ENCODE measurements at places on chromosomes 5 and 9.

- no peak for DNase-seq
Measured at GRCh38 chr9:36625006-36625615, 52.4 kb downstream of the MELK start.

DNA sequence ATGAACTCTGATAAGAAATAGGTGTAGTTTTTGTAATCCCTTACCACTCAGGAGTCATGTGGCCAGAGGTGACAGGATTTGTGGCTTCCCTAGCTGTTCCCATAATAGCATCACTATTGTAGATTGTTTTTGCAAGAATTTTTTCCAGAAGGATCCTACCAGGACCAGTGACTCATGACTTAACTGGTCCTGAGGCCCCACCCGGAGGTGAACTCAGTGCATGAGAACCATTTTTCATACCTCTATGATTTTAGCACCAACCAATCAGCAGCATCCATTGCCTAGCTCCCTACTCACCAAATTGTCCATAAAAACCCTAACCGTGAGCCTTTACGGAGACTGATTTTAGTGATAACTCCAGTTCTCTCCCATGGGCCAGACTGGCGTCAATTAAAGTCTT, 484.8 kb downstream of the PSAT1 start:
- DNase-seq = no peak

- no peak for DNase-seq
Measured at GRCh38 chr5:54616031-54616430, 98.5 kb downstream of the SNX18 start.

- no peak for DNase-seq
Measured at GRCh38 chr5:150511578-150512367, 3.8 kb downstream of the NDST1 start.

DNA sequence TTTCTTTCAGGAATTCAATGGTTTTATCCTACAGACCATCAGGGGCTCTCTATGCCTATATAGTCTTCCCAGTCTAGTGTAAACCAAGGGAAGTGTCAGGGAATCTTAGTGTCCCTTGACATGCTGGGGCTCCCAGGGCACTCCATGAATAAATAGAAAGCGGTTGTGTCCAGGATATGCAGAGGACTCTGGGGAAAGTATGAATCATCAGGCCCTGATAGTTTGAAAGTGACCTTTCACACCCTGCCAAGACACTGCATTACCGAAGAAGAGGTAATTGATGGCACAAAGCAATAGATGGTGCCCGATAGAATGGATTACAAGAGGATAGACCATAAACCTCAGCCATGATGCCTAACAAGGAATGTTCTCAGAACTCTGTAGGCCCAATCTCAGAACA, 163.3 kb upstream of the DAPK1 start:
- DNase-seq = no peak

DNA sequence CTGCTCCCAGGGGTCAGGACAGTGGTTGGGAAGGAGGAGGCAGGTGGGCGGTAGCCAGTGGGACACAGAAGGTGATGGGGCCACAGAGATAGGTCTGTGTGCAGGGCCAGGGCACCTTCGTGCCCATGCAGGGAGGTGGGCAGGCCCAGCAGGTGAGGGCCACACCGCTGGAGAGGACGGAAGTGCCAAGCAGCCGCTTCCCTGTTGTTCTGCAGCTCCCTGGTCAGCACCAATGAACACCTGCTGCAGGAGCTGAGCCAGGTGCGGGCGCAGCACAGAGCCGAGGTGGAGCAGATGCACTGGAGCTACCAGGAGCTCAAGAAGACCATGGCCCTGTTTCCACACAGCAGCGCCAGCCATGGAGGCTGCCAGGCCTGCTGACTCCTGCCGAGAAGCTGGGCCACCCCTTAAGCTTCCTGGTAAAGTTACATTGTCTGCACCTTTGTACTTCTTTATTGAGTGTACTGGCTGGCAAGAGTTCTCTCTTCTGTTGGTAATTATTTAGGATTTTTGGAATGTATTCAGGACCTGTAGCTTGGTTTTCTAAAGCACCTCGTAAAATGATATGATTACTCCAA, 40.3 kb downstream of the TPPP start:
- no peak for DNase-seq

DNA sequence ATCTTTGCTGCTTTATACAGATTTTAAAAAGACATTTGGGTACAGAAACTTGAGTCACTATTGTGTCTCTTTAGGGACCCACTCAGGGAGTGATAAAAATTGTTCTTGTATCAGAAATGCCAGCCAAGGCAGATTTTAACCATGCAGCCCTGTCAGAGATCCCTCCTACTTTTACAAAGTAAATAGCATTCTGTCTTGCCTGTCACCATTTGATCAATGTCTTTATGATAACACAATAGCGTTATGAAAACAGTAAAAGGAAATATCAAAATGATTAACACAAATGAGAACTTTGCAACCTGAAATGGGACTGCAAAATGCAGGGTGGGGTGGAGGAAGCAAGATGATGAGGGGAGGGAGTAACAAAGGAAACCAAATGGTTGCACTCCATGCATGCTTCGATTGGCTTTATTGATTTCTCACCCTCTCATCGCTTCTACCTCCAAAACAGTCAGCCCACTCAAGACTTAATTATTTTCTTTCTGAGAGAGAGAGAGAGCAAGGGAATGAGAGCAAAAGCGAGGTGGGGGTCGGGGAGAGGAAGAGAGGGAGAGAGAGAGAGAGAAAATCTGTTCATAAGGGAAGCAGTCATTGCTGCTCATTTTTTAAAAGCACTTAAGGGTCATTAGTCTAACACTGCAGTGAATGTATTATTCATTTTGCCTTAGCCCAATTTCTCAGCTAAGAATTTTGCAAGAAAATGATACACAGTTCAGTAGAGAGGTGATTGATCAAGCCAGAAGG, 576.5 kb downstream of the CSNK1G3 start:
- no peak for DNase-seq

GRCh38 chr9:5416953-5417352, 20.8 kb downstream of the PLGRKT start:
- no peak for DNase-seq

- peak; percentile 95 for DNase-seq
Measured at GRCh38 chr5:172764861-172765765, 5.9 kb downstream of the DUSP1 start.

- no peak for DNase-seq
Measured at GRCh38 chr5:39638813-39639212, 214.0 kb upstream of the DAB2 start.

DNA sequence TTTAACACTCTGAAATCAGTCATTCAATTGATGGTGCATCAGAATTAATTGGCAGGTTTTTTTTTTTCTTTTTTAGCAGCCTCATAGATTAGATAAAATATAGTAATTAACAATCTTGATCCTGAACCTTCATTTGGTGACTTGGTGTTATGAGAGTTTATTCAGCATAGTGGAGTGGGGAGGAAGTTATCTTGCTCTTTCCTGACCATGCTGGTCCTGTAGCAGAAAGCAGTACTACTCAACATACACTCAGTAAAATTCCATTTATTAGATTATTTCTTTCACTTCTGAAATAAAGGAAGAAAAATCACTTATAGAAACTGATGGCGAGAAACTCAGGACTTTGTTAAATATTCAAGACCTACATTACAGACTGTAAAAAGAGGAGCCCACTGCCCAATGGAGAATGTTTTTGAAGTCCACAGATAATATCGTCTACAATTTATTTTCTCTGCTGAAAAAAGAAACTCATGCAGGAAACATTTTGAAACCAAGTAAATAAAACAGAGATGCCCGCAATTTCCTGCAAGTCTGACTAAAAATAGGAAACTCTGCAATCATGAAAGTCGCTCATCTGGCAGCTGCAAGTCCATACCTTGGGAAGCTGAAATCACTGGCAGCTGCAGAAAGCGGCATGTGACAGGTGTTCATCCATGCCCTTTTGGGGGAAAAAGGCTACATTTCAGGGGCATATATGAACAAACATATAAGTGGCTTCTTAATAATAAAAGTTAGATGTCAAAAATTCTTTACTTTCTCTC, 233.2 kb upstream of the RFX3 start:
- DNase-seq = peak; percentile 81

- no peak for DNase-seq
Measured at GRCh38 chr9:2802494-2802921, 41.4 kb downstream of the PUM3 start.

GRCh38 chr5:172832383-172833315, 1.4 kb upstream of the ERGIC1 start:
- DNase-seq = no peak

GRCh38 chr5:127060470-127060985, 12.8 kb downstream of the C5orf63 start:
- no peak for DNase-seq

DNA sequence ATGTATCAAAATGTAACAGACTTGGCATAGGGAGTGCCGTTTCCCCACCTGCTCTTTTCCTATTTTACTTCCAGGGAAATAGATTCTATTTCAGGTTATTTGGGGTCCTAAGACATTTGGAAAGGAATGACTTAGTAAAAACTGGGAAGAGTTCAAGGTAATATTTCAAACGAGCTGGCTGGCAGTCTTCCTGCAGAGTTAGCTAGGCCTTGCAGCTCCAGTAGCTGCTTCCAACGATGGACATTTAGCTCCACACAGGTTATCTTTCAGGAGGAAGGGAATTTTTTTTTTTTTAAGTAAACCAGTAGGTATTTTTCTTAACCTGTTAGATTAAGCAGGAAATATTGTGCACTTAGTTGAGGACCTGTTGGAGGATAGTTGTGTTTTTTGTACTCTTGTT, 45.2 kb downstream of the TLE4 start:
- no peak for DNase-seq

- DNase-seq = no peak
Measured at GRCh38 chr9:116757030-116757429, 69.9 kb downstream of the TRIM32 start.

DNA sequence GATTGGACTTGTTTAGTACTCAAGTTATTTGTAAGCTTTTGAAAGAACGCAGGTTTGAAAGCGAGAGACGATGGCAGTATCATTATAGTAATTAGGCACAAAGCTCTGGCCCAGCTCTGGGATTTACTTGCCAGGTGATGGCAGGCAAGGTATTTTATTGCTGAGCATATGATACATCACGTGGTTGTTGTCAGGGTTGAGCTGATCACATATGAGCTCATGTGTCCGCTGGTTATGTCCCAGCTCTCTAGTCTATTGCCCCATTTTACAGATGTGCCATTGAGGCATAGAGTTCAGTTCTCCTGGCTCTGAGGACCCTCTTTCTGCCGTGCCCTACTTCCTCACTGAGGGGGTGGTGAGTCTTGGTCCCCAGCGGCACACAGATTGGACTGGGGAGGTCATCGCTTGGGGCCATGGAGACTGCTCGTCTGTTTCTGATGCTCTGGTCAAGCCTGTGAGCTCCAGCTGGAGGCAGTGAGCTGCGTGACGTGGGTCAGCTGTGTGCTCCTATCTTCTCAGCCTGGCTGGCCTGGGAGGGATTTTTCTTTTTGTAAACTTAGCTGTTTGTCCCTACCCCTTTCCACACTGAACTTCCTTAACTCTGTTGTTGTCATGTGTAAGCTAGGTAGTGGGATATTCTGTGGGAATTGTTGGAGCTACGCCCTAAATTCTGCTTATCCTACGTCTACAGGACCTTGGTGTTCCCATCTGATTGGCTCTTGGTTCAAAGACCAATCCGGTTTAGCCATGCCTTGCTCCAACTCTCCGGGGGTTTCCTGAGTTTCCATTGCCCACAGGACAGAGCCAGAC, 2.2 kb downstream of the NXNL2 start:
- no peak for DNase-seq
